ENCODE measurements at places on chromosomes 1 and 21. TPM values are rescaled to one million over a fixed set of nuclear protein-coding genes. Genes with fewer than 3 reads are reported as not detected.

LCE2C gene
- not detected for polyA plus RNA-seq

CLCA2 gene
- polyA plus RNA-seq = 0.11 TPM

VAV3 gene
- polyA plus RNA-seq = 4.1 TPM

CA6 gene
- polyA plus RNA-seq = not detected

LCE2B gene
- polyA plus RNA-seq = not detected

DNA sequence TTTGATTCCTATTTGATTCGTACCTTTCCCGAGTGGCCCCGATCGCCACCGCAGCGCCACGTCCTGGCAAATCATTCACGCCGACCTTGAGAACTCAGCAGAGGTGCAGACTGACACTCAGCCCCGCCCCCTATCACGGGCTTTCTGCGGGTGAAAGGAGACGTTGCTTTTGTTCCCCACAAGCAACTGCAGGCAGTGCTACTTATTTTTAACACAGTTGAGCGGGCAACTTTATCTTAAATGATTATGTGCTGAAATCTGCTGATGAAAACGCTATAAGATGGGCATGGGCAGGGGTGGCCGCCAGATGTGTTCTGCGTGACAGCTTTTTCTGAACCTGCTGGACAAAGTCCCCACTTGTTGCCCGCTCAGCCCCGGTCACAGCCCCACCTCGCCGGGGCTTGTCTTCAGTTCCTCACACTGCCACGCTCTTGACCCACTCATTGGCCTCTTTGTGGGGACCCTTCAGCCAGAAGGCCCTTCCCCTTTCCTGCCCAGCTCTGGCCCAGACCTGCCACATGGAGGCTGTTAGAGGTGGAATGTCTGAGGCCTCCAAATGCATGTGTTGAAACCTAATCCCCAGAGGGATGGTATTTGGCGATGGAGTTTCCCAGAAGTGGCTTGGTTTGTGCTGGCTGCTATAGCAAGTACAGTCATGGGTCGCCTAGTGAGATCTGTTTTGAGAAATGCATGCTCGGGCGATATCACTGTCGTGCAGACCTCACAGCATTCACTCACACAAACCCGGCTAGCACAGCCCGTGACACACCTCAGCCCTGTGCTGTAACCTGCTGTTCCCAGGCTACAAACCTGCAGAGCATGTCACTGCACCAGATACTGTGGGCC lies 15.7 kb upstream of the PDXK start:
- DNase-seq = peak; percentile 50

- DNase-seq = no peak
Observed at GRCh38 chr1:206066479-206067171, 13.7 kb downstream of the RHEX start.

DNA sequence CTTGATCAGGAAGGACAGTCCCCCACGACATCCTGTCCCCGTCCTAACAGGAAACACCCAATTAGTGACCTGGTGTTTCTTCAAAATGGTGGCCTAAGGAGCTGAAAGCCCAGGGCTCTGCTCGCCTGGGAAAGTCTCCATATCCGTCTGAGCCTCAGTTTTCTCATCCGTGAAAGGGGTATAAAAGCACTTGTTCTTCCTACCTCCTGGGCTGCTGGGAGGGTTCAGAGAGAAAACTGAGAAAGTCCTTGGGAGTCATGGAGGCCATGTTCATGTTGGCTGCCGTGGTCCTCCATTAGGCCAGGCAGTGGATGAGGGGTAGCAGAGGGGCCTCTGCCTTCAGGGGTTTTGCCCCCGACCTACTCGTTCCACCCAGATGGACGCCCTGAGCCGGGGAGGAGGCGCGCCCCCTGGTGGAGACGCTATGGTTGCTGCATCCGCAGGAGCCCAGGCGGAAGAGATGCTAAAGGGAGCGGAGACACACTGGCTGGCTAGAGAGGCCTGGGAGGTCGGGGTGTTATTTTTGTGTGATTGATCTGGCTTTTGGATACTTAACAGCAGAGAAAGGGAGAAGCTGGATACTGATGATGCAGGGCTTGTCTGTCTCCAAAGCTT lies 113.5 kb downstream of the PRDM2 start:
- no peak for DNase-seq

DNA sequence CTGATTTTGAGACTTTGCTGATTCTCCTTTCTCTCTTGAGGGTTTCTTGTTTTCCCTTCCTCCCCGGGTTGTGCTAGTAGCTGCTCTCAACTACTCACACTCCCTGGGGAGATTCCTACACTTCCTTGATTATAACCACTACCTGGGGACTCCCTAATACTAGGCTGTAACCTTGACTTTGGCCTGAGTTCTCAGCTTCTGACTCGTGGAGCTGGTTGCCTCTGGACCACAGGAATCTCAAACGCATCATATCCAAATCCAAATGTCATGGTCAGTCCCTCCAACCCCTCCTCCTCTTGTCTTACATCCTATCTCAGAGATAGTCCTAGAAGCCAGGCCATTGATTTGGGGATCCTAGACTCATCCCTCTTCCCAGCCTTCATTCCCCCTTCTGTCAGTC lies 12.0 kb downstream of the MOV10 start:
- DNase-seq = no peak

- peak; percentile 54 for DNase-seq
Observed at GRCh38 chr1:206909161-206909882, 12.1 kb downstream of the IL24 start.

All from muscle of leg (tissue), 16 donors.